ENCODE measurements at places on chromosomes 6 and 20.

DNA sequence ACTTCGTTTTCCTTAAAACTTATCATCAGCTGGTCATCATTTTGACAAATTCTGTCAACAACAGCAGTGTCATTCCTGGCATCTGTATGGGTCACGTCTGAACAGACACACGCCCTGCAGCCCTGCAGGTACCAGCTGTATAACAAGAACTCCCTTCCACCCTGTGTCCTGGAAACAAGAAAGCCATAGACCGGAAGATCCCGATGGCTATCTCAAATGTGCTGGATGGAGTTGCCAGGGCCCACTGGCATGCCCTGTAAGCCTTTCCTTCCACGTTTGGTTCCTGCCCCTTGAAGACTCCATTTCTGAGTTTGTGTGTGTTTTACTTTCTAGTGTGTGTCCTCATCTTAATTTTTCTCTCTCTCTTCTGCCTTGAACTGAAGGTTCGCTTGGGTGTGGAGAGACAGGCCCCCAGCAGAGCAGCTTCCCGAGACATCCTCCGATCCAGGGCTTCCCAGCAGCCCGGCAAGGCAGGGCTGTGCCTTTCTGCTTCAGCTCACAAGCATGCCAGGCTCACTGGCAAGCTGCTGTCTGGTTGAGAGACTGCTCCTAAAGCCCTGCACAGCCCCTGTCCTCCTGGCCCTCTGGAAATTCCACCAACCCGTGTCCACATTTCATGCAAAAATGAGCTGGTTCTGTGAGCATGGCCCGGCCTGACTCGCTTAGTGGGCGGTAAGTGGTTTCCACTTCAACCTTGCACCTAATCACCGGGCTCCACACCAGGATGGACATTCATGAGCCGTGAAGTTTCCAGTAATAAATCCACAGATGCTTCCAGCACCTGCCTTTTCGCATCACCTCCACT, 8.7 kb downstream of the GFRA4 start:
- DNase-seq: no peak

DNA sequence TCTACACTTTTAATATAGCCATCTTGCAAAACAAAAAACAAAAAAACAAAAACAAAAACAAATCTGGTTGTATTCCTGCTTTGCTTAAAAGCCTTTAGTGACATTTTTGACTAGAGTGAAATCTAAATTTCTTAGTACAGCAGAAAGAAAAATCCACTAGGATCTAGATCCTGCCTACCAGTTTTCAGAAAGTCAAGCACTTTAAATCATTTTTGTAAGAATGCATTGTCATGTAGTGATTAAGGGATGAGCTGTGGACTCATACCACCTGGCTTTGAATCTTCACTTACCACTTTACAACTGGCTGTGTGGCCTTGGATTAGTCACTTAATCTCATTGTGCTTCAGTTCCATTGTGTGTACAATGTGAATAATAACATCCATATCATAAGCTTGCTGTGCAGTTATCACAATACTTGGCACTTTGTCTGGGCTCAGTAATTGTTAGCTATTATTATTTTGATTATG, 4.0 kb downstream of the MKKS start:
- DNase-seq: no peak

DNA sequence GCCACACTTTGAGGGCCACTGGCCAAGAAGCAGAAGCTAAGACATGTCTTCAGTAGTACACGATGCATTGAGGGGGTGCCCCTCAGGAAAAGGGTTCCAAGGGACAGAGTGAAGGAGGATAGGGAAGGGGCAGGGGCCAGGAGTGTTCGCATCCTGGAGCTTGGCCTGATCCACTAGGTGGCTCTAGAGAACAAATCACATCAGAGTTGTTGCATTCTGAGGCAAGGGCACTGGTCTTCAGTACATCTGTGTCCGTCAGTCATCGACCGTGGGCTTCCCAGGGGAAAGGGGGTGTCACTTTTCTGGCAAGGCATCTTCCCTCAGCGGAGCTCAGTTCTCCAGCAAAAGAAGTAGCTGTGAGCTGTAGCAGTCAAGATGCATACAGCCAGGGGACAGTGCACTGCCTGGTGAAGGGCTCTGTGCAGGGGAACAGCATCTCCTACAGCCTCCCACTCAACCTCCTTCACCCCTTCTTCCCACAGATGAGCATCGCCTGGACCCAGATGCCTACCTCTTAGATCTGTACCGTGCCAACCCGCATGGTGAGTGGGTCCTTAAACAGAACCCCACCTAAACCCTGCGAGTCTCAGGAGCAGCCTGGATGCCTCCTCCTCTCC, 47.8 kb downstream of the ARHGAP40 start:
- no peak for DNase-seq

- no peak for DNase-seq
Measured at GRCh38 chr6:105135056-105135455, 44.8 kb downstream of the POPDC3 start.

DNA sequence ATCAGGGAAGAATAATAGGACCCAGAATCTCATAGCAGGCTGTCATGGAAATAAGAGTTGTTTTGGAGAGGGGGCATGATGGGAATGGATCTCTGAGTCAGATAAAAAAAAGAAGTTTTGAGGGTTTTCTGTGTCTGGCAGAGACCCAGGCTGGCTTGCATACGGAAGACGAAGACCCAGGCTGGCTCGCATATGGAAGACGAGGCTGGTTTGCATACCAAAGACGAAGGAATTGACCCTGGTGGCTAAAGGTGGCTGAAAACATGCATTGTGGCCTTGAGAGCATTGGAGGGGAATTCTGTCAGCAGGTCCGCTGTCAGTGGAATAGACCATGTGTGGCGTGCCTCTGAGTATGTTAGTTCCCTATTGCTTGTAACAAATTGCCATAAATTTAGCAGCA, 335.1 kb downstream of the BTBD3 start:
- no peak for DNase-seq

GRCh38 chr6:105593056-105593690, 190.3 kb upstream of the PREP start:
- DNase-seq: no peak

DNA sequence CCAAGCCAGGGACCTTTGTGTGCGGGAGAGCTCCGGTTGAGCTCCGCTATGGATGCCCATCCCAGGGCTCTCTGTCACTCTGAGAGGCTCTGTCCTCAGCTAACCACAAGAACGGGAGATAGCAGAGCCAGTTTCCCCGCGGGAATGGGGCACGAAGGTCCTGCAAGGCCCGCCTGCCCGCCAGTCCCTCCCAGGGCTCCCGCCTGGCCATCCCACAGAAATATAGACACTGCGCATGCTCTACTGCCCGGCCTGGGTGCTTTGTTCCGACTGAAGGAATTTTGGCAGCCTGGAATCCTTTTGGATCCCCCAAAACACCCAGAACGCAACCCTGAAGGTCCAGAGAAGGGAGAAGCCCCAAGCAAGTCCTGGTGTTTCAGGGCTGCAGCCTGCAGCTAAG, 8.6 kb upstream of the DEFB110 start:
- DNase-seq: no peak

DNA sequence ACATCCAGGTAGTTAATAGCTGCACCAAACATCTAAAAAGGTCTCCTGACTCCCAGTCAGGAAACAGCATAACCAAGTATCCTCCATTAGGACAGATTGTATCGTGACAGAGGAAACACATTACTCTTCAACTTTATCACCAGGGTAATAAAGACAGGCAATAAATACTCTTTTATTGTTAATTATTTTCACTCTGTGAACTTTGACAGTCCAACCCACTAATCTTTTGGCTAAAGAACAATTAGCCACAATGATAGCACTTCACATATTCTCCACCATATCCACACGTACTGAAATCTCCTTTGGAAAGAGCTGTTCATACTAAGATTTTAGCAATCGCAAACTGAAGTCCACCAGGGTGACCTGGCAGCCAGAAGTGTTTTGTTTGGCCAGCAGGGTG, 46.4 kb downstream of the ARHGAP18 start:
- no peak for DNase-seq

GRCh38 chr6:55198715-55199114, 24.4 kb downstream of the HCRTR2 start:
- no peak for DNase-seq

GRCh38 chr20:60883496-60883895, 368.6 kb upstream of the CDH4 start:
- no peak for DNase-seq

DNA sequence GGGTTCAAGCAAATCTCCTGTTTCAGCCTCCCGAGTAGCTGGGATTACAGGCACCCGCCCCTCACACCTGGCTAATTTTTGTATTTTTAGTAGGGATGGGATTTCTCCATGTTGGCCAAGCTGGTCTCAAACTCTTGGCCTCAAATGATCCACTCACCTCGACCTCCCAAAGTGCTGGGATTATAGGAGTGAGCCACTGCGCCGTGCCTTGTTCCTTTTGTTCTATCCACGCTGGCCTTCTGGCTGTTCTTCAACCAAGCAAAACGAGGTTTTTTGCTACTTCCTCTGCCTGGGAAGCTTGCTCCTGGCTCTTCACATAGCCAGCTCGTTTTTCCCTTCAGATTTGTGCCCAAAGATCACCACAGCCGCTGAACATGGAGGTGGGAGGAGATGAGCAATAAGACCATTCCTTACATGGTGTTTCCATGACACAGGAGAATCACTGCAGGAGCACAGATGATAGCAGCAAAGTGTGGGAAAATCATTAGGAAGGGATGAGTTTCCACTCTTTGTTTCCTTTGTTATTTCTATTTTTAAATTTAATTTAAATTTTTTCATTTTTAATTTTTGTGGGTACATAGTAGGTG, 201.0 kb upstream of the ZNF217 start:
- DNase-seq: no peak

- DNase-seq: no peak
Measured at GRCh38 chr6:137910424-137910834, 43.4 kb downstream of the TNFAIP3 start.

DNA sequence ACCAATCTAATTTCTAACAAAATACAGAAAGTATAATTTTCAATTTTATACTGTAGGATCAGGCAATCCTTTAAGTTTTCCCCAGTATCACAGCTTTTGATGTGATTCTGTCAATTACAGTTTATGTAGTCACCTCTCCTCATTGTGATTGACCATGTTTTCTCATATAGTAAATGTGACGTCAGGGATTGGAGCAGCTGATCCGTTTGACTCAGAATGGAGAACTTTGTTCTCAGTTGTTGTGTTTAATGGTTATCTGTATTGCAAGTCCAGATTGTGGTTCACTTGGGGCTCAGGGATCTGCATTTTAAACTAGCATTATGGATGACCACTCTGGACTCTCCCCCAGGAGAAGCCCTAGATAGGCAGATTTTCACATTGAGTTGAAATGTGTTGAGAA, 90.6 kb downstream of the DNAH8 start:
- DNase-seq: no peak

DNA sequence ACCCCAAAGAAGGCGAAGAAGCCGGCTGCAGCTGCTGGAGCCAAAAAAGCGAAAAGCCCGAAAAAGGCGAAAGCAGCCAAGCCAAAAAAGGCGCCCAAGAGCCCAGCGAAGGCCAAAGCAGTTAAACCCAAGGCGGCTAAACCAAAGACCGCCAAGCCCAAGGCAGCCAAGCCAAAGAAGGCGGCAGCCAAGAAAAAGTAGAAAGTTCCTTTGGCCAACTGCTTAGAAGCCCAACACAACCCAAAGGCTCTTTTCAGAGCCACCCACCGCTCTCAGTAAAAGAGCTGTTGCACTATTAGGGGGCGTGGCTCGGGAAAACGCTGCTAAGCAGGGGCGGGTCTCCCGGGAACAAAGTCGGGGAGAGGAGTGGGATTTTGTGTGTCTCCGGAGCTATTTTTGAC, 69.6 kb downstream of the HFE start:
- DNase-seq: no peak

GRCh38 chr20:23917024-23917725, 37.6 kb upstream of the CST5 start:
- no peak for DNase-seq

DNA sequence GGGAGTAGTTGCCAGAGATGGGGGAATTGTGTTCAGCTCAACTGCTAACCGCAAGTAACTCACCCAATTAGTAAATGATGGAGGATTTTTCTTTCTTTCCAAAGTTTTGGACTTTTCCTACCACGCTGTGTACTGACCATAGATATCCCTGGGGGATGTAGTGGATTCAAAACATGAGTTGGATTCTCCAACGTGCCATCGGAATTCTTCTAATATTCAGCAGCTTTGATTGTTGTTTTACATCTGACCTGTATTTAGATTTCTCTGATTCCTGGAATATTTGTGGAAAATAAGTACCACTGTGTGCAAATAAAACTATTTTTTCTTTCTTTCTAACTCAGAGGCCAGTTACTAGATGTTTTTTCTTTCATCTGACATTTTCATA, 1.1 kb downstream of the CCDC170 start:
- DNase-seq: no peak

DNA sequence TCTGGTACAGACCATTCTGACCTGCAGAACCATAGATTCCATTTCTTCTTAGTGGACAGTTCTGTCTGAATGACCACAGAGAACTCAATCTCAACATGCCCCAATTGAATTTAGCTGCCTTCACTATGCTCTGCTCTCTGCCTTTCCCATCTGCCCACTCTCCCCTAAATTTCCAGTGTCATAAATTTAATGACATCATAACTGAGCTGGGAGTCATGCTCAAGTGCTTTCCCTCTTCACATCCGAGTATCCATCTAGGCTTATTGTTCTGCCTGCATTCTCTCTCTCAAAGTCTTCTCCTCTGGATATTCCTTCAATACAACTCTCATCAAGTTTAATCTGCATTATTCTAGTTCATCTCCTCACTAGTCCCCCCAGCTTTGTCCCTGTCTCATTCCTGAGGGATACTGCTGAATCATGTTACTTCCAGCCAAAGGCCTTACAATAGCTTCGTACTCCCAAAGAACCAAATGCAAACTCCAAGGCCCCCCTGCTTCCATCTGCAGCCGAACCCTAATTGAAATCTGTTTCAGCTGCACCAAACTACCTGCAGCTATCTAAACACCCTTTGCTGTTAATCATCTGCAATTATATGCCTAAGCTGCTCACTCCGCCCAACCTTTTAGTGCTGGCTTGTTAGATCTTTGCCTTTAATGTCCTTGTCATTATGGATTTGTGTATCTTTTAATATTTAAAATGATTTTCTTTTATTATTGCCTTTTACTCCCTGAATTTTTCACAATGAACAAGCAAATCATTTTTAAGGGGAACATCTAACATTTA, 46.1 kb downstream of the SLC35B3 start:
- no peak for DNase-seq

DNA sequence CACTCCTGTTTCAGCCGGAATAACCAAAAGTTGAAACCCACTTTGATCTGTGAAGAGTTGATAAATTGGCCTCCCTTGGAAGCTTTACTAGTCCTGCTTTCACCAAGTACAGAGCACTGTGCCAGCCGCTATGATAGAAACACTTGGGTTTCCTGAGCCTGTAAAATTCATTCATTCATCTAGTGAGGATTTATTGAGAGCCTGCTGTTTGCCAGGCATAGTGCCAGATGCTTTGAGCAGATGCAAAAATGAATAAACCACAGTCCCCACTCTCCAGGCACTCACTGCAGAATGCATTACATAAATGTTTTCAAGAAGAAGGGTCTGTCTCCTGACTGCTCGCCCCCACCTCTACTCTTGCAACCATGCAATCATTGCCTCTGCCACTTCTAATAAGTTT, 25.3 kb upstream of the TMEM217 start:
- no peak for DNase-seq

All from CD4-positive, alpha-beta T cell treated with Interleukin-15 for 4 hours (primary cell).